ENCODE measurements at places on chromosomes 6 and 20.
A peak's percentile ranks its signal among the peaks of the same experiment; 100 is the strongest.

- no peak for DNase-seq
These were observed 27.8 kb downstream of the TNXB start for GRCh38 chr6:32081168-32081990.

- DNase-seq: no peak
These were observed 38.2 kb downstream of the TMX4 start for GRCh38 chr20:7981374-7981773.

DNA sequence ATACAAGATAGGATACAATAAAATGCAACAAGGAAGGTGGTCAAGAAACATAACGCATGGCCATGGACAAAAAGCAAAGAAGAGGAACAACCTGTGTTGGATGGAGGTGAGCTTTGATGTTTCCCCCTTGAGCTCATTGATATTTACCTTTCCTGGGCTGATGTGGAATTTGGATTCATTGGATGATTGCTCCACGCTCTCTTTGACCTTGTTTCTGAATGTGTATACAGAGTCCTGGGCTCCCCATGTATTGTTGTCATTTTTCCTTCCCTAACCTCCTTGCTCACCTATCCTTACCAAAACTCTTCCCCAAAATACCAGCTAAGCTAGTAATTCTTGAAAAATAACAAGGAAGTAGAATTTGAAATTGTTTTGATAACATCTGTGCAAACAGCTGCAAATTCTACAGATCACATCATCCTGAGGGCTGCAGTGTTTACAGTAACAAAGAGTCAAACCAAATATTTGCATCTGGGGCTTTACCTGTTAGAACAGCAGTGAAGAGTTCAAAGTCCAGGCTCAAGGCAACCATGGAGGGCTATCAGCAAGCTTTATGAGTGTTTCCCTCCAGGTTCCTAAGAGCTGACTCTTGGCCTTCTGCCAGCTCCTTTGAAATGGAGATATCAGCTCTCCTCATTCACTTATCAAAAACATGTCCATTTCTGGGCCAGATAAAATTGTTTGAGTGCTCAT lies 214.3 kb upstream of the MARCKS start:
- DNase-seq: no peak

GRCh38 chr20:38406476-38406875 lies 28.7 kb downstream of the SNHG17 start:
- no peak for DNase-seq

DNA sequence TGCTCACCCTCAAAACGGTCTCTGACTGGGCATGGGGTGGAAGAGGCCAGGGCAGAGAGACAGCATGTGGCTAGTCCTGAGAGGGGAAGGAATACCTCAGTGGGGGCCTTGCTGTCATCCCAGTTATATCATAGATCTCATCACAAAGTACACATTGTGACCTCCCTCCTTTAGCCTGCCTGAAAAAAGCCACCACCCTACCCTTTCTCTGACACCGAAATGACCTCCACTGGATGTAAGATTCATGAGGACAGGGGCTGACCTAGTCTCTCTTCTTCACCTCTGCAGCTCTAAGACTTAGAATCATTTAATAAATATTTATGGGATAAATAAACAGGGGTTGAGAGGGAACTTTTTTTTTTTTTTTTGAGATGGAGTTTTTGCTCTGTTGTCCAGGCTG lies at the start of gene C20orf173:
C20orf173 (minus strand) TSS at position 101 of the 400 bp plus-strand sequence. CDS start 279 bp downstream, outside the sequence.
- no peak for DNase-seq

GRCh38 chr20:21862956-21863355 lies 157.5 kb downstream of the PAX1 start:
- DNase-seq: no peak

DNA sequence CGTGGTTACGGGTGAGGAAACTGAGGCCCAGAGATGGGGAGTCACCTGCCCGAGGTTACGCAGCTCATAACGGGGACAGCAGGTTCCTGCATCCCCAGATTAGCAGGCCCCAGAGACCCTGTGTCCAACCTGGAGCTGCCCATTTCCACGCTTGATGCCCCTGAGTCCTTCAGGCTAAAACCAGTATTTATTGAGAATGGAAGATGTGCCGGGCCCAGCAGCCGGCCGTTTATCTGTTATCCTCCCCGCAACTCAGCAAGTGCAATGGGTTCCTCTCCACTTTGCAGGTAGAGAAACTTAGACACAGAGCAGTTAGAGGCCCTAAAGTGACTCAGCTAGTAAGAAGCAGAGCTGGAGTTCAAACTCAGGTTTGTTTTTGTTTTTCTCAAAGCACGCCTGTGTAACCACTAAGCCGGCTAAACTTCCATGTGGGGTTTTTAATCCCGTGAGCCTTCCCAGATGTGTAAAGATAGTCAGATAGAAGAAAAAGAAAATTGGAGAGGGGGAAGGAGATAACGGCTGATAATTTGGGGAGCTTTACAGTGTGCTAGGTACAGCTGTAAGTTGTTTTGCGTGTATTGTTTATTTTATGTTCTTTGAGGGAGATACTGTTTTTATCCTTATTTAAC lies 775 bp downstream of the PFDN4 start:
- DNase-seq: no peak

DNA sequence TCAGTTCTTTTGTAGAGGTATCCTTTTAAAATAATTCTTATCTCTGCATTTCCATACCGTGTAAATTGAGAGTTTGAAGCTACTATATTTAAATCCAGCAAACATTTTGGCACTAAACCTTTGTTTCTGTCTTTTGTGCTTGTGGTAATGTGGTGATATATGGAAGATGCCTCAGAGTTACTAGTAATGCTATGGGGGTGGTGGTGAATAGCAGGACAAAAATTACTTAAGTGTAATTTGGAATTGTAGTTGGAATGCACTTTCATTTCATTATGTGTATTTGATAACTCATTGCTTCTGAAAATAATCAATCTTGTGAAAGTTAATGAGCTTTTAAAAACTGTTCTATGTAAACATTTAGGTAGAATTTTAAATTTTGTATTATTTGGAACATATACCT lies 404.5 kb downstream of the PHF3 start:
- DNase-seq: no peak

- DNase-seq: peak; percentile 2
These were observed 20.6 kb upstream of the HLA-F start for GRCh38 chr6:29702519-29703103.

GRCh38 chr20:11520596-11520995 lies 397.1 kb upstream of the BTBD3 start:
- DNase-seq: no peak

DNA sequence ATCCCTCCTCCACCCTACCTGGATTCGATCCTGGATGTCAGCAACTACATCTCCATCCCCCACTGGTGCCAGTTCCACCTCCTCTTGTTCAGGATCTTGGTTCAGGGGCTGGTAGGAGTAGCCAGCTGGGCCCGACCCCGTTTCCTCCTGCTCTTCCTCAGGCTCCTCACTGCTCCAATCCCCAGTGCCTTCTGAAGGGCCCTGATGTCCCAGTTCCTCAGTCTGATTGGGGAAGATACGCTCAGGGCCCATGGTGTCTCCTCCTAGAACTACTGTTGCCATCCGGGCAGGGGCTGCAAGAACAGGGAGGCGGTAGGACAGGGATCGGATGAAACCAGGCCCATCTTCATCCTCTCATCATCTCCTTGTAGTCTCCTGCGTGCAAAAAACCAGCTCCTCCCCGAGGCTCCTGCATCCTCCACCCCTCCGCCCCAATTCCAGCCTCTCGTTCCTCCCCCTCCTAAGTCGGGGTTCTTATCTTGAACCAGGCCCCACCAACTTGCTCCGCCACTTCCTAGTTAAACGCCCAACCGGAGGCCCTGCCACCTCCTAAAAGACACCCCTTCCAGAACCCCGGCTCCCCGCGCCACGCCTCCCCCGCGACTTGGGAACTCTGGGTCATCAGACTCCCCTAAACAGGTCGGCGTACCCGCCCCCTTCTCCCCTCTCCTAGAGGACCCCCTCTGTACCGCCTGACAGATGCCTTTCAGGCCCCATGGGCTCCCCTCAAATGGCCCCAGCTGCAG lies 476 bp downstream of the MEA1 start:
- DNase-seq: no peak

- DNase-seq: no peak
These were observed 37.9 kb downstream of the AGPAT4 start for GRCh38 chr6:161235776-161236633.

- no peak for DNase-seq
These were observed at the start of gene PKIB for GRCh38 chr6:122609881-122610689. Gene PKIB (plus strand): TSS chr6:122610405. CDS start chr6:122717795, 107,390 bp downstream.

DNA sequence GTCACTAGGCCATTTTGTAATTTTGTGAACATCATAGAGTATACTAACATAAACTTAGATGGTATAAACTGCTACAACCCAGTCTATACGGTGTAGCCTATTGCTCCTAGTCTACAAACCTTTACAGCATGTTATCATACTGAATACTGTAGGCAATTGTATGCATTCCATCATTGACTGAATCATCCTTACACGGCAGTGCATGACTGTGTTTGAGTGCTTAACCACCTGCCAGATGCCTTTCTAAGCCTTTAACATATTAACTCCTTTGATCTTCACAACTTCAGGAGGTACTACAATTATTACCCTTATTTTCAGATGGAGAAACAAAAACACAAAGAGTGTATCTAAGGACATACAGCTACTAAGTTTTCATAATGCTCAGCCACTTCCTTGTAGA lies 14.0 kb downstream of the DPPA5 start:
- DNase-seq: no peak

Data from pulmonary artery endothelial cell (primary cell).